ENCODE measurements at places on chromosomes 7 and 10.

DNA sequence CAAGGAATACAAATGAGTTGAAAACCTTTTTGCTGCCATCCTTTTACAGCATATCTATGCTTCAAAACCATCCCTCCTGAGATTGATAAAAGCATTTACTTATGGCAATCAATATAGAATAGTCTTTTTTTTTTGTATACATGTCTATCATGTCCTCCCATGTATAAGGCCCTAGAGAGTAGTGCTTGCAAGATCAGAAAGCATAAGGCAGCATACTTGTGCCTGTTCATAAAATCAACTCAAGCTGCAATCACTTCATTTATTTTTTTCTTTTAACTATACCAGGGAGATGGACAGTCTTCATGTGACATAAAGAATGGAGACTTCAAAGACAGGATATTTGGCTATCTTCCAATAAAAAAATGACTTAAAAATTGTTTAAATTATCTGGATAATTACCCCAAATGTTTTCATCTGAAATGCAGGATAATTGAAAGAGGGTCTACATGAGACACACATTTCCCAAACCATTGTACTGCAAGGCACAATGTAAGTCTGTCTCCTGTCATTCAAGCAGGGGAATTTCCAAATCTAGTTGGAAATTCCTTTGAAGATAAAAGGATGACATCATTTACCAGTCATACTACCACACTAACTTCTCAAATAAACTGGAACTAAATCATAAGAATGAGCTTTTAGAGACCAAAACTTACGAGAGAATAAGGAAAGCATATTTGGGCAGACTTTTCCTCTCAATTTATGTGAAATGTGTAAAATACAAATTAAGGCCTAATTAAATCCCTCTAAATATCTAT is 22.5 kb downstream of the LRRN3 start:
- no peak for DNase-seq

DNA sequence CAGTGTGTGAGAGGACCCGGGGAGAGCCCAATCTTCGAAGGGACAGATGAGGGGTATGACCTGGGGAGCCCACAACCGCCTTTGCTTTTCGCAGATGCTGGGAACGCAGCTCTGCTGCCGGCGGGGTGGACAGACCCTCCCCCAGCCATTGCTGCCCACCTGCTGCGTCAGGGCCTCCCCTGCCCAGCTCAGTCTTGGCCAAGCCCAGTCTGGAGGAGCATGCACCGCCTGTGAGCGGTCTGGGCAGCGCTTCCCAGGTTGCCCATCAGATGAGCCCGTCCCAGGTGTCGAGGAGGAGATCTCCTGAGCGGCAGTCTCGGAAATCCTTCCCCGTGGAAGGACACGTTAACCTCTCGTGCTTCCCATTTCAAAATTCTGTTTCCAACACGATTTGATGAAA is 17.3 kb upstream of the AP5Z1 start:
- DNase-seq, result no peak

GRCh38 chr10:62926407-62926806 is 110.2 kb upstream of the EGR2 start:
- no peak for DNase-seq

DNA sequence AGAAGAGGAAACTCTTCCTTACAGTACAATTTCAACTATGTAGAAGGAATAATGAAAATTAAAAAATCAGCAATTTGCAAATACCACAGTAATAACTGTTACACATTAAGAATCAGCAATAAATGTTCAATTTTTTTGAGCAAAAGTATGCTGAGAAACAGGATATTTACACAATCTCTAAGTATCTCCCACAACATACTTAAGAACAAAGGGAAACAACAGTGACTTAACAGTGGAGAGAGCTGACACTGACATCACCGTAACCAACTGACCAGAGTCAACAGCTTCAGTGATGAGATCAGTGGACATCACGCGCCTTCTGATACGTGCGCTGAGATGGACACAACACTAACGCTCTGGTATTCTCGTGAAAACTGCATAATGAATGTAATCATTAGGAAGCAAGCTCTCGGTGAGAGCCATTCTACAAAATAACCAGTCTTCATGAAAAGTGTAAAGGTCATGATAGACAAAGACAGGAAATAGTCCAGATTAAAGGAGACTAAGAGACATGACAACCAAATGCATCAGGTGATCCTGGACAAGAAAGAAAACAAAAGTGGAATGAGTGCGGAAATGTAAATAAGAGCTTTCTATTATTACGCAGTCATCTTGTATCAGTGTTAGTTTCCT is 82.6 kb downstream of the PIP4K2A start:
- no peak for DNase-seq

GRCh38 chr10:62946278-62946677 is 130.1 kb upstream of the EGR2 start:
- no peak for DNase-seq

DNA sequence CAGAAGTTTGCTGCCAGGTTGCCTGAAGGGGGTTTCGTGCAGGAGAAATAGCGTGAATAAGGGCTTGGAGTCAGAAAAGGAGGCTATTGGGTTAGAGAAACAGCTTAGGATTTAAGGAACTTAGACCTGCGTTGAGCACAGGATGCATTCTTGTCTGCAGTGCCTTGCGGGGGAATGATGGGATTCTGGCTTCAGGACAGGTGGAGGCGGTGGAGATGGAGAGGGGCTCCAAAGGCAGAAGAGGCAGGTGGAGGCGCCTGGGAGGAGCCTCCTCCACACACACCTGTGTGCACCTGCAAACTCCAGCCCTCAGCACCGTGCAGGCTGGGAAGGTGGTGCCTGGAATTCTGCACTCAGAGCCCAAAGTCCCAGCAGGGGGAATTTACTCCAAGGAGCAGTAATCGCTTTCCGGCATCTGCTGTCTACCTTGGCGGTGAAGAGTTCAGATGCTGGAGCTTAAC is 1.8 kb downstream of the CLIP2 start:
- no peak for DNase-seq
